NCI-H146 (cell line): ENCODE measurements at places on chromosomes 6 and 20.
A peak's percentile ranks its signal among the peaks of the same experiment; 100 is the strongest.

- DNase-seq, result no peak
These were observed 244.8 kb downstream of the FARS2 start for GRCh38 chr6:5506149-5506548.

DNA sequence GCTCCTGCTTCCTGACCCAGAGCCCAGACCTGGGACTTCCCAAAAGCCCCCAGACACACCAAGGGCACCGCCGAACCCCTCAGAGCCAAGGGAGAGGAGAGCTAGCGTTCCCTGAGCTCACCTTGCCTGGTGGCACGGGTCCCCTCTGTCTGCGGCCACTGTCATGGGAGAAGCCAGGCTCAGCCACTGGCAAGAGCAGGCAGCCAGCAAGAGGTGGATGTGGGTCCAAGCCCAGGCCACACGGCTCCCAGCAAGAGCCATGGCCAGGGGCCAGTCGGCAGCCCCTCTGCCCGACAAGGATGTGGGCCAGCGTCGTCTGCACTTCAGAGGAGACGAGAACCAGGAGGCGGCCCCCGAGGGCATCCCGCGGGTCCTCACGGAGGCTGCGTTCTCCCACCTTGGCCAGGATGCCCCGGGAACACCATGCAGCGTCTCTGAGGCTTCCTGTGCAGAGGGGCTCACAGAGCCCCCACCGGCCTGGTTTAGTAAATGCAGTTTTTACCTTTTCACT, 2.2 kb upstream of the PPDPF start:
- no peak for DNase-seq

GRCh38 chr6:139378226-139378625, 3.8 kb upstream of the CITED2 start:
- no peak for DNase-seq

- no peak for DNase-seq
These were observed 3.3 kb upstream of the TMEM14A start for GRCh38 chr6:52667572-52667971.

DNA sequence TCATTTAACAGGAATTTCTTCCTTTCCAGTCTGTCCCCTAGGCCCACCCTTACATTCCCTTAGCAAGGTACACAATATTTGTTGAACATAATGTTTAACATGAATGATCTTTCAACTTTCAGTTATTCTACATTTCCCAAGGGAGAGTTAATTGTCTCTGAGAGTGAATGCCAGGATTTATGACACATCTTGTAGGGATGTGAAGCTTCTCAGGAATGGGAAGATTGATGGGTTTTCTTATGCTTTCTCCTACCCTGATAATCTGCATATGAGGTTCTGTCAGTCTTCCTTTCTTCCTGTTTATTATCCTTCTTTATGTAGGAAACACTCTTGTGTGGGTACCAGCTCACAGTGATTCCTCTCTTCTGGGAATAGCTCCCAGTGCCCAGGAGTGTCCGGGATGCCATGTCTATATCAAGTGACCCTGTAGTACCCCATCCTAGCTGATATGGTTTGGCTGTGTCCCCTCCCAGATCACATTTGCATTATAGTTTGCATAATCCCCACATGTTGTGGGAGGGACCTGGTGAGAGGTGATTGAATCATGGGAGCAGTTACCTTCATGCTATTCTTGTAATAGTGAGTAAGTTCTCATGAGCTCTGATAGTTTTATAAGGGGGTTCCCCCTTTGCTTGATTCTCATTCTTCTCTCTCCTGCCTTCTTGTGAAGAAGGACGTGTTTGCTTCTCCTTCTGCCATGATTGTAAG, 7.1 kb upstream of the FYN start:
- DNase-seq, result no peak

GRCh38 chr6:89243331-89243629, 26.1 kb upstream of the GABRR1 start:
- no peak for DNase-seq

DNA sequence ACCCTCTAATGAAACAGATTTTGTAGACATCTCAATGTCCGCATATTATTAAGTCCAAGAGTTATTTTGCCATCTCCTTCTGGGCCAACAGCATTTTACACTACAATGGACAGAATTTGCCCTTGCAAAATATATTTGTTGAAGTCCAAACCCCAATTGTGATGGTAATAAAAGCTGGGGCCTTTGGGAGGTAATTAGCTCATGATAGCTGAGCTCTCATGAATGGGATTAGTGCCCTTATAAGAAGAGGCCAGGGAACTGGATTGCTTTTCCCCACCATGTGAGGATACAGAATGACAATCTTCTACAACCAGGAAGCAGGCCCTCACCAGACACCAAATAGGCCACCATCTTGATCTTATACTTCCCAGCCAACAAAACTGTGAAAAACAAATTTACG, 44.9 kb upstream of the MTRF1L start:
- no peak for DNase-seq

- DNase-seq, result no peak
These were observed 31.1 kb downstream of the NTSR1 start for GRCh38 chr20:62739581-62740285.

DNA sequence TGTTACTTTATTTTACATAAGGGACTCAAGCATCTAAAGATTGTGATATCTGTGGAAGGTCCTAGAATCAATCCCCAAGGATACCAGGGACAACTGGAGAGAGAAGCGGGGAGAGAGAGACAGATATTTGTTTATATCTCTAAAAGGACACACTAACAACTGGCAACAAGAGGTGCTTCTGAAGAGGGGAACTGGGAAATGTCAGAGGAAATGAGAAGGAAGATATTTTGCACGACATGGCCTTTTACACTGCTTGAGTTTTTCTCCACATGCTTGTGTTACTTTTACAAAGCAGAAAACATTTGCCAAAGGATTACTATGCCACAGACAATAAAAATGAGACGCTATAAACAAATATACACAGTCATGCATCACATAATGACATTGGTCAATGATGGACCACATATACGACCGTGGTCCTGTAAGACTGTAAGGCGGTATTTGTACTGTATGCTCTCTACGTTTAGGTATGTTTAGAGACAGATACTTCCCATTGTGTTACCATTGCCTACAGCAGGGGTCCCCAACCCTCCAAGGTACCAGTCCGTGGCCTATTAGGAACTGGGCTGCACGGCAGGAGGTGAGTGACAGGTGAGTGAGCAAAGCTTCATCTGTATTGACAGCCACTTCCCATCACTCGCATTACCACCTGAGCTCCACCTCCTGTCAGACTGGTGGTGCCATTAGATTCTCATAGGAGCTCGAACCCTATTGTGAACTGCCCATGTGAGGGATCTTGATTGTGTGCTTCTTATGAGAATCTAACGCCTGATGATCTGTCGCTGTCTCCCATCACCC, 64.6 kb upstream of the PTPN1 start:
- DNase-seq, result peak; percentile 66

GRCh38 chr20:1526896-1527295, 30.6 kb downstream of the SIRPD start:
- DNase-seq, result no peak

DNA sequence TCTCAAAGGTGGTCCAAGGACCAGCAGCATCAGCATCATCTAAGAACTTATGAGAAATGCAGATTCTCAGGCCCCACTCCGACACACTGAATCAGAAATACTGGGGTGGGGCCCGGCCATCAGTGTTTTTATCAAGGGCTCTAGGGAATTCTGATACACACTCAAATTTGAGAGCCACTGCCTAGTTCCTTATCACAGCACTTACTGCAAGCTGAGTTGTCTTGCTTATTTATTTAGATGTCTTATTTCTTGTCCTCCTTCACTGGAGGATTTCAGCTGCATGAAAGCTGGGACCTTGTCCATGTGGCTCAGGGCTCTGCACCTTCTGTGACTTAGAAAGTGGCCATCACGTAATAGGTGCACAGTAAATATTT, 139.4 kb upstream of the RREB1 start:
- DNase-seq, result no peak

- DNase-seq, result no peak
These were observed 19.6 kb upstream of the FAM83B start for GRCh38 chr6:54827010-54827409.

GRCh38 chr6:136773473-136773796, 18.8 kb downstream of the MAP3K5 start:
- no peak for DNase-seq

- DNase-seq, result no peak
These were observed 140.4 kb downstream of the DTNBP1 start for GRCh38 chr6:15522427-15522826.

GRCh38 chr6:170357812-170358211, 51.3 kb downstream of the FAM120B start:
- no peak for DNase-seq

- DNase-seq, result no peak
These were observed 65.7 kb downstream of the SRC start for GRCh38 chr20:37411408-37412219.

- no peak for DNase-seq
These were observed 113.5 kb downstream of the TOX2 start for GRCh38 chr20:44028003-44028730.

- DNase-seq, result no peak
These were observed 6.9 kb upstream of the CD40 start for GRCh38 chr20:46111028-46111835.

- no peak for DNase-seq
These were observed 486.8 kb downstream of the FRK start for GRCh38 chr6:115573861-115574260.

DNA sequence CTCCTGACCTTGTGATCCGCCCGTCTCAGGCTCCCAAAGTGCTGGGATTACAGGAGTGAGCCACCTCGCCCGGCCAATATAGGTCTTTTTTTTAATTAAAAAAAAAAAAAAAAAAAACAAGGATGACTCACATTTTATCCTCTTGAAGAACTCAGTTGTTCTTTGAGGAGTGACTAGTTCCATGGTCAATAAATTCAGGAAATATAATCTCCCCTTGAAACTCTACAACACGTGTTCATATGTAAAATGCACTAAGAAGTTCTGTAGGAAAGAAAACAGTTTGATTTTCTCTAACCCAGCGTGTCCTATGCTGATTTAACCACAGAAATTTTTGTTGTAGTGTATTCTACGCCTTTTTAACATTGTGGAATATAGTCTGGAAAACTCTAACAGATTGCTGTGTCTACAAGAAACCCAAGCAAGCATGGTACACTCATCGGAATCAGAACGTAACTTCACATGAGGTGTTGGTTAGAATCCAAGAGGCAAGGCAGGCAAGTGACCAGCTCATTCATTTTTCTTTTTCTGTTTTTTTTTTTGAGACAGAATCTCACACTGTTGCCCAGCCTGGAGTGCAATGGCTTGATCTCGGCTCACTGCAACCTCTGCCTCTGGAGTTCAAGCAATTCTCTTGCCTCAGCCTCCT, 79.0 kb upstream of the ZNF217 start:
- no peak for DNase-seq

GRCh38 chr6:36724514-36725390, 27.1 kb downstream of the RAB44 start:
- peak; percentile 76 for DNase-seq

DNA sequence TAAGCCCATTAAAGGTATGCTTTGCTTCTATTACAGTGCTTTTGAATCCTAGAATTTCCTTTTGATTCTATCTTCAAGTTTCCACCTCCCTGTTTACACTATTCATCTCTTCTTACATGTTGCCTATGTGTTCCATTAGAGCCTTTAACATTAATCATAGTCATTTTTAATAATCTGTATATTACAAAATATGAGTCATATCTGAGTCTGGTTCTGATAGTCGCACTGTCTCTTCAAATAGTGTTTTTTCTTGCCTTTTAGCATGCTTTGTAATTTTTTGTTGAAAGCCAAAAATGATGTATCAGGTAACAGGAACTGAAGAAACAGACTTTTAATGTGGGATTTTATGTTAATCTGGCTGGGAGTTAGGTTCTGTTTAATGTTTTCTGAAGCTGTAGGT, 68.4 kb downstream of the DNAAF9 start:
- no peak for DNase-seq

- no peak for DNase-seq
These were observed 67.5 kb downstream of the INSM1 start for GRCh38 chr20:20435453-20435852.

DNA sequence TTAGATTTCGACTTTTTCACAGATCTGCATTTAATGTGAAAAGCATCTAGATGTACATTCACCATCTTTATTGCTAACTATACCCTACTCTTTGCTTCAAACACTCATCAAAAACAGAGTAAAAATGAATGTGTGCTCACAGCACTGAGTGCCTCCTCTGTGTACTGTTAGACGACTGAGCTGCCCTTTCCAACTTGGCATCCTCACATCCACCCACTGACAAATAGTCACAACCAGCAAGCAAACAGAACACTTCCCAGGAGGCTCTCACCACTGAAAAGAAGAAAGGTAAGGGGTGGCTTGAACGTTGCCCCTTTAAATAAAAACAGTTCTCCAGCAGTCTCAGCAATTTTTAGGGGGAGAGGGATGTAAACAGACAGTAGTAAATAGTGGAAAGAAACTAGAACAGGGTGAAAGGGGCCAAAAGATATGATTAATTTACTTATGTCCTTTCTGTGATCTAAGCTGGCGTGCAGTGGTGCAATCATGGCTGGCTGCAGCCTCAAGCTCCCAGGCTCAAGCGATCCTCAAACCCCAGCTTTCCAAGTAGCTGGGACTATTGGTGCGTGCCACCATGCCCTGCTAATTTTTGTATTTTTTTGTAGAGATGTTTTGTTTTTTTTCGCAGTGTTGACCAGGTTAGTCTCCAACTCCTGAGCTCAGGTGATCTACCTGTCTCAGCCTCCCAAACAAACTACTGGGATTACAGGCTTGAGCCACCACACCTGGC, 48.7 kb downstream of the IPCEF1 start:
- DNase-seq, result no peak

DNA sequence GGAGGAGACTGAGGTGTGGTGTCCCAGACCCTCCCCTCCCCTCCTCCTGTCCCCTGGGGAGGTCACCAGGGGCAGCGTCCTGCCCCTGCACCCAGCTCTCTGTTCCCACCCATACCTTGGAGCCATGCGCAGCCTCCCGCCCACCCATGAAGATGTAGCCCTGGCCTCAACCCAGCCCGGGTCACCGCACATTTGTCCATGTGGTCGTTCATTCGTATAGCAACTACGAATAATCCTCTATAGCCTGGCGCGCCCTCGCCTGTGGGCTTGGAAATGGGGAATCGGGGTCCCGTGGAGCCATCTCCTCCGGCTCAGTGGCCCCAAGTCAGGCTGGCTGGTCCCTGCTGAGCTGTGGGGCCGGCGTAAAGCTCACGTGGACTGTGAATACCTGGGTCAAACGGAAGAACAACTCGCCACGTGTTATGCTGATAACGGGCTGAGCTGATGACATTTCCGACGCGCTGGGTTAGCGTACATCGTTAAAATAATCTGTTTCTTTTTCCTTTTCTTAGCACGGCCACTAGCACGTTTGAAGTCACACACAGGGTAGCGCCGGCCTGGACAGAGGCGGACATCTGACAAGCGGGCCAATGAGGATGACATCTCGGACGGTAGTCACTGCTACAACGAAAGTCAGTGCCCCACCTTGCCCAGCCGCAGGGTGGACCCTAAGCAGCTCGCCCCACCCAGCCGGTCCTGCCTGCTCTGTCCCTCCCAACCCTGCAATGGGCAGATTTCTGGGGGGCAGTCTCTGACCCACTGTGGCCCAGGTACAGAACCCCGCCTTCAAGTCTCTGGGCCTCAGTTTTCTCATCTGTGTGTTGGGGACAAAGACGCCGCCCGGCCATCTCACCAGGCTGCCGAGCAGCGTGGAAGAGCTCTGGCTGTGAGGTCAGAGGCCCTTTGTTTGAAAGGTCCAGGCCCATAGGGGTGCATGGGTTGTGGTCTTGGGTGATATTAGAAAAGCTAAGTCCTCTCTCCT, 19.8 kb upstream of the RBBP8NL start:
- DNase-seq, result no peak
